Fibroblast of villous mesenchyme (primary cell): ENCODE measurements at places on chromosomes 2 and 18. TPM values are rescaled to one million over a fixed set of nuclear protein-coding genes. Genes with fewer than 3 reads are reported as not detected.

Gene UNC80
- not detected in 2 replicates for total RNA-seq

Gene SPATA3
- total RNA-seq: not detected in 2 replicates

Gene ZNF804A
- 5.8 and 10.8 TPM in 2 replicates for total RNA-seq

Gene AGPS
- 36.7 and 46.2 TPM in 2 replicates for total RNA-seq

Gene PLGLB2
- 1.6 and 2.6 TPM in 2 replicates for total RNA-seq
